Esophagus muscularis mucosa (tissue), 4 donors: ENCODE measurements at places on chromosomes 7 and 10. TPM values are rescaled to one million over a fixed set of nuclear protein-coding genes. Genes with fewer than 3 reads are reported as not detected.

- H3K36me3 ChIP-seq: no peaks in the 10 kb centered on the region
- no peak overlapping the region for H3K4me3 ChIP-seq
- H3K4me1 ChIP-seq: no peaks in the 10 kb centered on the region
- no peaks in the 10 kb centered on the region for H3K27me3 ChIP-seq
- no peak overlapping the region for H3K27ac ChIP-seq
- DNase-seq: peak; percentile 31
Measured at GRCh38 chr10:116133634-116134033, 139.4 kb downstream of the GFRA1 start.

GRCh38 chr10:126160971-126161630 is 227.2 kb downstream of the ADAM12 start:
- no peak overlapping the region for H3K4me3 ChIP-seq
- no peaks in the 10 kb centered on the region for H3K36me3 ChIP-seq
- DNase-seq: no peak
- H3K27me3 ChIP-seq: no peaks in the 10 kb centered on the region
- H3K27ac ChIP-seq: no peak overlapping the region
- no peaks in the 10 kb centered on the region for H3K4me1 ChIP-seq

DNA sequence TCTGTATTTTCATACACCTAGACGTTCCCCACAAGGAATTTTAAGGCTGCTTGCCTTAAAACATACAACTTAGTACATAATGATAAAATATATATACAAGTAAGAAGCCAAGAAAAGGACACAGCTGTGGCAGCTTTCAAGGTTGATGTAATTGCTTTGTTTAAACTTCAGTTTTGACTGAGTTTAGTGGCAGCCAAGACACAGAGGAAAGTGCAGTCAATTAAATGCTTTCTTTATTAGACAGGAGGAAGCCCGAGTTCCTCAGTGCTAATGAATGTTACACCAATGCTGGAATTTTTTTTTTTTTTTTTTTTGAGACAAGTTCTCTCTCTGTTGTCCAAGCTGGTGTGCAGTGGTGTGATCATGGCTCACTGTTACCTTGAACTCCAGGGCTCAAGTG is 11.2 kb upstream of the STK31 start:
- H3K27me3 ChIP-seq: no peaks in the 10 kb centered on the region
- no peak overlapping the region for H3K4me3 ChIP-seq
- no peaks in the 10 kb centered on the region for H3K4me1 ChIP-seq
- no peak overlapping the region for H3K27ac ChIP-seq
- H3K36me3 ChIP-seq: peaks cover 22% of the 10 kb centered on the region
- DNase-seq: no peak

Gene HYAL4
- total RNA-seq: not detected

- peaks cover 37% of the 10 kb centered on the region for H3K4me1 ChIP-seq
- peak overlapping the region; percentile 78 for H3K27ac ChIP-seq
- DNase-seq: no peak
- H3K36me3 ChIP-seq: peaks cover 22% of the 10 kb centered on the region
- no peak overlapping the region for H3K4me3 ChIP-seq
Measured at GRCh38 chr7:30147785-30148184, 13.0 kb downstream of the MTURN start.

GRCh38 chr10:89245802-89246201 is 5.8 kb downstream of the LIPA start:
- H3K4me3 ChIP-seq: no peak overlapping the region
- peaks cover 2% of the 10 kb centered on the region for H3K4me1 ChIP-seq
- H3K27me3 ChIP-seq: no peaks in the 10 kb centered on the region
- no peaks in the 10 kb centered on the region for H3K36me3 ChIP-seq
- no peak overlapping the region for H3K27ac ChIP-seq

GRCh38 chr10:62079885-62080559 is 178.5 kb downstream of the ARID5B start:
- H3K4me3 ChIP-seq: no peak overlapping the region
- peaks cover 22% of the 10 kb centered on the region for H3K36me3 ChIP-seq
- no peak for DNase-seq
- H3K4me1 ChIP-seq: peaks cover 92% of the 10 kb centered on the region
- no peaks in the 10 kb centered on the region for H3K27me3 ChIP-seq
- peak overlapping the region; percentile 82 for H3K27ac ChIP-seq

Gene HTRA1
- total RNA-seq: 146 TPM

GRCh38 chr7:155948423-155948822 is 136.2 kb upstream of the SHH start:
- H3K4me3 ChIP-seq: no peak overlapping the region
- no peaks in the 10 kb centered on the region for H3K4me1 ChIP-seq
- peak; percentile 88 for DNase-seq

Gene SHTN1
- 6.6 TPM for total RNA-seq

Gene ZP3
- 0.46 TPM for total RNA-seq

- DNase-seq: no peak
- no peak overlapping the region for H3K4me3 ChIP-seq
- H3K27ac ChIP-seq: no peak overlapping the region
- peaks cover 32% of the 10 kb centered on the region for H3K4me1 ChIP-seq
- H3K36me3 ChIP-seq: no peaks in the 10 kb centered on the region
Measured at GRCh38 chr7:107103369-107103768, 58.9 kb downstream of the PRKAR2B start.

DNA sequence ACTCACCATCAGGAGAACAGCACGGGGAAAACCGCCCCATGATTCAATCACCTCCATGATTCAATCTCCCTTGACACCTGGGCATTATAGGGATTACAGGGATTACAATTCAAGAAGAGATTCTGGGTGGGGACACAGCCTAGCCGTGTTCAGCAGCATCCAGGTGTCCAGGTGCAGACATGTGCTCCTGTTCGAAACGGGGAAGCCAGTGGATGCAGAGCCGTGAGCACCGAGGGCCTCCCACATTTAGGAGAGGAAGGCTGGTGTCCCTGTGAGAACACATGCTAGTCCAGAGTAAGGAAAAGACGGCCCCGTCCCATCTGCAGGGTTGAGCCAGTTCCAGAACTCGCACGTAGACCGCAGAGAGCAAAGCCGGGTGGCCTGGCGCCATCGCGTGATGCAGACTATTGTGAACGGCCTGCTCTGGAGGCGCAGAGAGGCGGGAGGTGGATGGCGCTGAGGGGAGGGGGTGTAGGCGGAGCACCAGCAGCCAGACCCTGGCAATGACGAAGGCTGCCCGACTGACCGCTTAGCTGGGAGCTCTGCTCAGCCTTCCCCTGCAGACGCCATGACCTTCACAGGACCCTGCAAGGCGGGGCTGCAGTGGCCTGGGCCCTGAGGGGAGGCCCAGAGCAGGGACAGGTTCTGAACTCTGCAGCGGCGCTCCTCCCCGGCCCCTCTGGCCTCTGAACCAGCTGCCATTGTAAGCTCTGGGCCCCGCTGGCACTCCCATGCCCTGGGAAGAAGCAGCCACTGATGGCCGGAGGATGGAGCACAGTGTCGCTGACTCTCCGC is 141.6 kb upstream of the TCERG1L start:
- H3K4me3 ChIP-seq: peak overlapping the region; percentile 32
- no peak overlapping the region for H3K27ac ChIP-seq
- no peaks in the 10 kb centered on the region for H3K36me3 ChIP-seq
- H3K4me1 ChIP-seq: no peaks in the 10 kb centered on the region
- DNase-seq: no peak
- H3K27me3 ChIP-seq: no peaks in the 10 kb centered on the region

DNA sequence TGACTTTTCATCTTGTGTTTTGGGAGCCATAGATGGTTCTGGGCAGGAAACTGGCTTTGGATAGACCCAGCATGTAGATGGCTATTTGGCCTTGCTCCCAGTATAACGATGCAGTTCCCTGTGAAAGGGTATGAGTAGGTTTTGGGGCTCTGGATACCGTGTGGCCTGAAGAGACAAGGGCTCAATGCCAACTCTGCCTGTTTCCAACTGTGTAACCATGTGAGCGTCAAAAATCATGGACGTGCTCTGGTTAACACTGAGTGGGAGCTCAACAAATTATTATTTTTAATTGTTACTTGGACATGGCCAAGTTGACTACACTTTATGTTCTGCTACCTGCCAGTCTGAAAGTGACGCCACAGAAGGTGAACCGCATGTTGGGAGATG is 41.8 kb downstream of the EGFR start:
- no peak overlapping the region for H3K4me3 ChIP-seq
- peak overlapping the region; percentile 87 for H3K27ac ChIP-seq
- DNase-seq: no peak
- H3K36me3 ChIP-seq: no peaks in the 10 kb centered on the region
- no peaks in the 10 kb centered on the region for H3K27me3 ChIP-seq

Gene RBP3
- under 0.01 TPM for total RNA-seq

GRCh38 chr7:91424371-91424770 is 160.1 kb downstream of the FZD1 start:
- DNase-seq: no peak
- H3K4me1 ChIP-seq: no peaks in the 10 kb centered on the region
- no peaks in the 10 kb centered on the region for H3K27me3 ChIP-seq
- H3K4me3 ChIP-seq: no peak overlapping the region

Gene FKBP6
- total RNA-seq: not detected

DNA sequence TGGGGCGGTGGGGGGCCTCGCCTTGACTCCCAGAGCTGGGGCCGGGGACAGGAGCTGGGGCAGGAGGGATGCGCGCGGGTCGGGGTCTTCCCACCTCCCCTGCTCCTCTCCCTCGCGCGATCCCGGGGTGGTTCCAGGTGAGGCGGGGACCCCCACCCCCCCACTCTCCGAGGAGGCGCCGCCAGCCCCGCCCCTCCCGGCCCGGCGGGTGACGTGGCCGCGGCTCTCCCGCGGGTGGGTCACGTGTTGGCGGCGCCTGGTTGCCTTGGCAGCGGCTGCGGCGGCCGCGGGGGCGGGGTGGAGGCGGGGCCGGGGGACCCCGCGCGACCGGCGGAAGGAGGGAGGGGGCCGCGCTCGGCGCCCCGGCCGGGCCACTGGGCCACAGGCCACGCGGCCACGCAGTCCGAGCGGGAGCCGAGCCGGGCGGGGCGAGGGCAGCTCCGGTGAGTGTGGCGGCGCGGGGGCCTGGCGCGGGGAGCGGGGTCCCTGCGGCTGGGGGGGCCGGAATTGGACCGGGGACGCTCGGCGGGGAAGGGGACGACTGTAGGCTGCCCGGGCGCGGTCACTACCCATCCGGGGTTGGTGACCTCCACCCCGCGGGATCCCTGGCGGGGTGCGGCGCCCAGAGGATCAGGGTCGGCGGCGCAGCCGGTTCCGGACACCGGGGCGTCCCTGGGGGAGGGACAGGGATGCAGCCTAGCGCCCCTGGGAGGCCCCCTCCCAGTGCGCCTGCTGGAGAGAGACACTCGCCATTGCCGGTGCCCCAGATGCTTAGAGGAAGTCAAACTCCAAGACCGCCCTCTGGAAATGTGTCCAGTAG is at the start of gene ORAI2:
TSS of gene ORAI2 (plus strand) at position 357 of the 820 bp plus-strand sequence. CDS start 5,382 bp downstream, outside the sequence.
- H3K36me3 ChIP-seq: peaks cover 3% of the 10 kb centered on the region
- H3K27me3 ChIP-seq: no peaks in the 10 kb centered on the region
- DNase-seq: no peak
- H3K4me1 ChIP-seq: peaks cover 34% of the 10 kb centered on the region

- no peak overlapping the region for H3K4me3 ChIP-seq
- no peaks in the 10 kb centered on the region for H3K27me3 ChIP-seq
- DNase-seq: no peak
- H3K27ac ChIP-seq: peak overlapping the region; percentile 45
Measured at GRCh38 chr7:749140-749551, 22.1 kb upstream of the PRKAR1B start.

- DNase-seq: no peak
- H3K27me3 ChIP-seq: no peaks in the 10 kb centered on the region
Measured at GRCh38 chr10:101394524-101395133, 40.7 kb downstream of the BTRC start.

- no peaks in the 10 kb centered on the region for H3K27me3 ChIP-seq
- H3K4me1 ChIP-seq: no peaks in the 10 kb centered on the region
- H3K27ac ChIP-seq: no peak overlapping the region
- H3K36me3 ChIP-seq: no peaks in the 10 kb centered on the region
Measured at GRCh38 chr7:142401951-142402350, 144.1 kb upstream of the PRSS58 start.

- no peaks in the 10 kb centered on the region for H3K36me3 ChIP-seq
- H3K4me3 ChIP-seq: no peak overlapping the region
- no peak for DNase-seq
- no peaks in the 10 kb centered on the region for H3K27me3 ChIP-seq
- H3K4me1 ChIP-seq: no peaks in the 10 kb centered on the region
- no peak overlapping the region for H3K27ac ChIP-seq
Measured at GRCh38 chr7:41190581-41190980, 512.3 kb downstream of the INHBA start.

Gene NPTX2
- 31.9 TPM for total RNA-seq

- H3K4me3 ChIP-seq: no peak overlapping the region
- no peak for DNase-seq
- H3K27me3 ChIP-seq: no peaks in the 10 kb centered on the region
- H3K4me1 ChIP-seq: no peaks in the 10 kb centered on the region
- H3K36me3 ChIP-seq: no peaks in the 10 kb centered on the region
Measured at GRCh38 chr10:117818721-117819120, 228.0 kb downstream of the RAB11FIP2 start.

GRCh38 chr7:115410972-115411686 is 489.2 kb downstream of the MDFIC start:
- H3K4me1 ChIP-seq: no peaks in the 10 kb centered on the region
- no peaks in the 10 kb centered on the region for H3K36me3 ChIP-seq
- H3K4me3 ChIP-seq: no peak overlapping the region
- no peak for DNase-seq

DNA sequence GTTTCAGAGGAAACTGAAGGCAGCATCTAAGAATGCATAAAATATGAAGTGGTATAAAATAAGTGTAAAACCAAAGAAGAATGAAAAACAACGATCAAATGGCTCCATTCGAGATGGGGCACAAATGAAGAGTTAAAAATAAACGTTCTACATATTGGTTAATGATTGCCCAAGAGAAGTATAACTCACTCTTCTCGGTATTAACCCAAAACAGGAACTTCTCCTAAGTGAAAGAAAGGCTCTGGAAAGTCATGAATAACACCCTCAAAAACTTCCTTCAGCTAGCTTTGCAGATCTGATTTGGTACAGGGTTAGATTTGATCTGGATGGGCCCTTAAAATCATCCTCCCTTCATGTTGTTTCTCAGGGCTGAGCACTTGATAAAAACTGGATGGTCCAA is 94.3 kb upstream of the ADO start:
- no peaks in the 10 kb centered on the region for H3K4me1 ChIP-seq
- H3K27me3 ChIP-seq: no peaks in the 10 kb centered on the region
- no peaks in the 10 kb centered on the region for H3K36me3 ChIP-seq

Gene SUN3
- total RNA-seq: not detected

Gene NEBL
- 2.1 TPM for total RNA-seq

Gene HECW1
- 0.99 TPM for total RNA-seq

GRCh38 chr10:7248585-7249164 is 162.2 kb downstream of the SFMBT2 start:
- no peak overlapping the region for H3K27ac ChIP-seq
- H3K27me3 ChIP-seq: no peaks in the 10 kb centered on the region
- H3K4me1 ChIP-seq: no peaks in the 10 kb centered on the region
- no peak overlapping the region for H3K4me3 ChIP-seq

GRCh38 chr10:60444494-60445064 is 54.9 kb upstream of the ANK3 start:
- H3K36me3 ChIP-seq: no peaks in the 10 kb centered on the region
- no peak overlapping the region for H3K4me3 ChIP-seq
- no peak overlapping the region for H3K27ac ChIP-seq

DNA sequence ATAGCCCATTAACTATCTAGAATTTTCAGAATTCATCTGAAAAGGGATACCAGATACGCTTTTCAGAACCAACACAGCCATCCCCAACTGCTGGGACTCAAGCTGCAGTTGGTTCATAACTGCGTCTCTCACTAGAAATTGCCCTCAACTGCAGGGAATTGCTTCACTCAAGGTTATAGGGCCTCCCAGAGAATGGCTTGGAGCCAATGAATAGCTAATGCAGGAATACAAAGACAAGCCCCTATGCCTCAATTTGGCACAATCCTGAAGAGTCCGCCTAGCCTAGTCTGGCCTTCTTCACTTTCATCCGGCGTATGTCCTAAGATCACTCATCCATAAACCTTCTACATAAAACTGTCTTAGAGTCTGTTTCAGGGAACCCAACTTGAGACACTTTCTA is 164.0 kb downstream of the SKAP2 start:
- no peak overlapping the region for H3K27ac ChIP-seq
- no peaks in the 10 kb centered on the region for H3K36me3 ChIP-seq
- DNase-seq: no peak
- H3K4me3 ChIP-seq: no peak overlapping the region
- H3K27me3 ChIP-seq: no peaks in the 10 kb centered on the region
- H3K4me1 ChIP-seq: peaks cover 3% of the 10 kb centered on the region
